ENCODE measurements at places on chromosomes 1 and 21.

DNA sequence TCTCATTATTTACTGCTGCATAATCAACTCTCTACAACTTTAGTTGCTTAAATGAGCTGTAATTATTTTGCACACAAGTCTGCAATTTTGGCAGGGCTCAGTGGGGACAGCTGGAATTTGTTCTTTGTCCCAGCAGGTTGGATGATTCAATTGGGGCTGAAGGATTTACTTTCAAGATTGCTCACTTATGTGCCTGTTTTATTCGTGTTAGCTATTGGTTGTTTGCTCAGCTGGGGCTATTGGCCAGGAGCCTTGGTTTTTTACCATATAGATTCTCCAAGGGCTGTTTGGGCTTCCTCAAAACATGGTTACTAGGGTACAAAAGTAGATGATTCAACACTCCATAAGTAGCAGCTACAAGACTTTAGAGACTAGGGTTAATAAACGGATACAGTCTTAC lies 13.4 kb downstream of the OR10R2 start:
- DNase-seq = no peak

- no peak for DNase-seq
These were observed 282.2 kb downstream of the CACNA1E start for GRCh38 chr1:181765451-181766026.

- DNase-seq = no peak
These were observed 164.6 kb upstream of the KCNJ6 start for GRCh38 chr21:38080888-38081287.

- DNase-seq = no peak
These were observed 19.3 kb upstream of the TBX19 start for GRCh38 chr1:168261390-168261789.

DNA sequence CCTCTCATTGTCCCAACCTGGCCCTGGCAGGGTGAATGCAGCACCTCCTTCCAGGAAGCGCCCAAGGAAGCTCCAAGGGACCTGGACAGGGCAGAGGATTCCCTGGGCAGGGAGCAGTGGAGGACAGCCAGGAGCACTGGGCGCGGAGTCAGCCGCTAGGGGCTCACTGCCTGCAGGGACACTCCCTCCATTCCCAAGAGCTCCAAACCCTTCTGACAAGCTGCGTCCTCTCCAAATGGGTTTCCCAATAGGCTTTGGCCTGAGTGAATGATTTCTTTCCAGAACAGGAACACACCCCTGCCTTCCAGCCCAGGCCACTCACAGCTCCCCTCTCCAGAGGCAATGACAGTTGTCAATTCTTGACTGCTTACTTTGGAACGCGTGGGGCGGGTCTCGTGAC lies 128.5 kb upstream of the EDN2 start:
- no peak for DNase-seq

Data from activated naive CD8-positive, alpha-beta T cell treated with anti-CD3 and anti-CD28 coated beads, Interleukin-2, amount 50 U/mL, for 24 hours (primary cell).